ENCODE measurements at places on chromosomes 5 and 9.

DNA sequence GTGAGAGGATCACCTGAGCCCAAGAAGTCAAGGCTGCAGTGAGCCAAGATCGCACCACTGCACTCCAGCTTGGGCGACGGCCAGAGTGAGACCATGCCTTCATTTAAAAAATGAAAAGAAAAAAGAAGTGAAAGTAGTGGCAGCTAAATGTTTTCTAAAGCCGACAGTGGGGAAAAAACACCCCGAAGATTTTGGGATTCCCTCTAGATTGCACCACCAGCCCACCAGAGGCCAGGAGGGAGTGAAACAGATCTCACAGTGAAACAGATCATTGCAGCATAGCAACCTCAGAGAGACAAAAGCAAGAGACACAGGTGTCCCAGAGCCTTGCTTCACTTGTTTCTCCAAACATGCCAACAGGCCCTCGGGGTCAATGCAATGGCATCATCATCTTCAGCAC lies 156.8 kb downstream of the PAX5 start:
- DNase-seq = no peak

- no peak for DNase-seq
Observed at GRCh38 chr5:40165106-40165788, 514.5 kb upstream of the PTGER4 start.

GRCh38 chr5:137487600-137487999 lies 11.5 kb downstream of the SPOCK1 start:
- DNase-seq = no peak

GRCh38 chr5:94698197-94698596 lies 79.7 kb downstream of the SLF1 start:
- DNase-seq = no peak

DNA sequence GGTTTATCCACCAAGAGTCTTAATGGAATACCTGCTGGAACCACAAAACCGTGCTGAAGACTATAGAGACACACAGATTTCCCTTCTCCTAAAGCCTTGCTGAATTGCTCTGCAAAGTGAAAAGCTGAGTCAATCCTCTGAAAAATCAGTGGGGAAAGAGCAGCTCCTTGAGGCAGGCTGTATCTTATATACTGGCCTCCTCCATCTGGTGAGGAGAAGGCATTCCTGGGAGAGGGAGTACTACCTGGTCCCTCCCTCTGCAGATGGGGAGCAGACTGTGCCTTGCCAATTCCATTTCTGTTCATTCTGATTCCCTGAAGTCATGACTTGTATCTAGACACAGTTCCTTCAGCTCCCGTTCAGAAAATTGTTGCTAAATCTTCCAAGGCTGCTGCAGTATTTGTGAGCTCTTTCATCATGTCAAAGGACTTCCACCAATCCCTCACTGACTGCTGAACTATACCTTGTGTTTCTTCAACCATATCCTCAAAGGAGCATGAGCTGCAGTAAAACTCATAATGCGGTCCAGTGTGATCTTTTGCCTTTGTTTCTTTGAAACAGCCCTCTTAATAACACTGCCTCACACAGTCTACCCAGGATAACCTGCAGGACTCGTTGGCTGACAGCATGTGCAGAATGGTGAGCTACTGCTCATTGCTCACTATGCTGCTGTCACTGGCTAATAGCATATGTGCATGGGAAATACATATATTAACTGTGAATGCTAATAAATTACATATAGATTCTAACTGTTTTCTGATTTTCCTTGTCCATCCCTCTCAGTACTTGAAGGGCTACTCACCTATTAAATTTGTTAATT lies 84.5 kb downstream of the FOXD1 start:
- DNase-seq = no peak

DNA sequence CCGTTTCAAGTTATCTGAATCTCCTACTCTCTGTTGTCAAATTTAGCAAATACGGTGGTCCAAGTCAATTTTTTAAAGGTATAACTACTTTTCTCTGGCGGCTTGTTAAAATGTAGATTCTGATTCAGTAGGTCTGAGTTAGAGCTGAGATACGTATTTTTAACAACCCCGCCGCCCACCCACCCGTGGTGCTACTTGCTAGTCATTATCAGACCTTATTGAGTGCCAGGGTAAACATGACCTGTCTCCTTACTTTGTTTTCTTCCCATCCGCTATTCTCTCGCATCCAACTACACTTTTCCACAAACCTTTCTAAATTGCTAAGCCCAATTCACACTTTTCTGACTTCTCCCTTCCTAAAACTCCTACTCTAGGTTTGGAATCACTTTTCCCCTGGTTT lies 694 bp upstream of the PLAA start:
- no peak for DNase-seq

DNA sequence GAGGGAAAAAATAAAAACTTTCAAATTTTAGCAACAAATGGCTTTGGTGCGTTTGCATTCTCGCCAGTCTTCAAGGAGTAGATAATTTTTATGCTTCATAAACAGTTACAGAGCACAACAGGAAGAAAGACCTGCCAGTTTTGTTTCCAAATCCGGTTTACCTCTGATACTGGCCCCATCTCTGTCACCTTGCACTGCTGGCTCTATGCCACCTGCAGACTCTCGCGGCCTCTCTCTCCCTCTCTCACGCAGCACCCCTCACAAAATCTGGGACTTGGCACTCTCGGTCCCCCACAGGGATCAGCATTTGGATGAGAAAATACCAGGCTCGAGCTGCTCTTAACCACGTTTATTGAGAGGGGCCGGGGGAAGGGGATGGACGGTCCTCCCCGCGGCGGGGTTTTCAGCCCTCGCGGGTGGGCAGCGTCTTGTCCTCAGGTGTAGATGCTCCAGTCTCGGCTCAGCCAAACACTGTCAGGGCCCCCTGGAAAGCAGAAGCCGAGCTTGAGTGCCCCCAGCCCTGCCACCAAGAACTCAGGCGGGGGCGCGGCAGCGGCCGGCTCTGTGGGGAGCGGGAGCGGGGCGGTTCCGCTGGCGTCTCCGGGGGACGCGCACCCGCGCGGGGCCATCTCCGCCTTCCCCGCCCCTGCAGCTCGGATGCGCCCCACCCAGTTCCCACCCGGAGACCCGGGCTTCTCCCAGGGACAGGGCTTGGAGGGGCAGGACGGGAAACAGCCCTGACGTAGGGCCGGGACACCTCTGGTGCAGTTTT lies 1.3 kb downstream of the SCGB3A1 start:
- DNase-seq = no peak

DNA sequence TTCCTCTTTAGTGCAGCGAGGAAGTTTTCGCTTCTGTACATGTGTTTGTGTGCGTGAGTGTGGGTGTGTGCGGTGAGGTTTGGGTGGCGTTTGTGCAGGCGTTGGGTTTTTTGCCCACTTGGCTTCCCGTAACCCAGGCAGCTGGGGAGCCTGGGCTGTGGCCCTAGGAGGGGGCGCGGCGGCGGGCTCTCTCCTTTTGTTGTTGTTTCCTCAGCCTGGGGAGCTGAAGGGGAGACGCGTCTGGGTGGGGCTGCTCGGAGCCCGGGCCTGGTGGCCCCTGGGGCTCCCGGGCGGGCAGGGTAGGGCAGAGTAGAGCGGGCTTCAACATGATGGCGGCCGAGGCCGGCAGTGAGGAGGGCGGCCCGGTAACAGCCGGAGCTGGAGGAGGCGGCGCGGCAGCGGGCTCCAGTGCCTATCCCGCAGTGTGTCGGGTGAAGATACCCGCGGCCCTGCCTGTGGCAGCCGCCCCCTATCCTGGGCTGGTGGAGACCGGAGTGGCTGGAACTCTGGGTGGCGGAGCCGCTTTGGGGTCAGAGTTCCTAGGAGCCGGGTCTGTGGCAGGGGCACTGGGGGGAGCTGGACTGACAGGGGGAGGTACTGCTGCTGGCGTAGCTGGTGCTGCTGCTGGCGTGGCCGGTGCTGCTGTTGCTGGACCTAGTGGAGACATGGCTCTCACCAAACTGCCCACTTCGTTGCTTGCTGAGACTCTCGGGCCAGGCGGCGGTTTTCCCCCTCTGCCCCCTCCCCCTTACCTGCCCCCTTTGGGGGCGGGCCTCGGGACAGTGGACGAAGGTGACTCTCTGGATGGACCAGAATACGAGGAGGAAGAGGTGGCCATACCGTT lies 665 bp downstream of the RASA1 start:
- peak; percentile 47 for DNase-seq

GRCh38 chr5:60738461-60738860 lies 38.5 kb upstream of the DEPDC1B start:
- no peak for DNase-seq

DNA sequence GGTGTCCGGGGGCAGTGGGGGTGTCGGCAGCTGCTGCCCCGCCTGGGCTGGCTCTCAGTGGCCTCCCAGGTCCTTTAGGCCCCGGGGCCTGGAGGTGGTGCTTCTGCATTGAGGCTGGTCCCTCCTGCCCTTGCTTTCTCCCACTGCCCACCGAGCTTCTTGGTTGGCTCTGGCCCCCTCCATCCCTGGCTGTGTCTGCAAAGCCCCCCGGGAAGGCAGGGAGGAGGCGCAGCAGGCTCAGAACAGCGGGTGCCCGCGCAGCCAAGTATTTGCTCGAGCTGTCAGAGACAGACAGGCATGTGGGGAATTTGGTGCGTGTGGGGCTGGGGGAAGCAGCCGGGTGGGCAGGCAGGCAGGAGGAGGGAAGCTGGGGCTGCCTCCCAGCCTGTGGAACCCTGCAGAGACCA lies 11.5 kb downstream of the CXXC5 start:
- no peak for DNase-seq

GRCh38 chr5:69492391-69492922 lies at the start of gene OCLN:
TSS of gene OCLN (plus strand) at chr5:69492790. CDS start at chr5:69504245, 11,455 bp downstream.
- DNase-seq = no peak

DNA sequence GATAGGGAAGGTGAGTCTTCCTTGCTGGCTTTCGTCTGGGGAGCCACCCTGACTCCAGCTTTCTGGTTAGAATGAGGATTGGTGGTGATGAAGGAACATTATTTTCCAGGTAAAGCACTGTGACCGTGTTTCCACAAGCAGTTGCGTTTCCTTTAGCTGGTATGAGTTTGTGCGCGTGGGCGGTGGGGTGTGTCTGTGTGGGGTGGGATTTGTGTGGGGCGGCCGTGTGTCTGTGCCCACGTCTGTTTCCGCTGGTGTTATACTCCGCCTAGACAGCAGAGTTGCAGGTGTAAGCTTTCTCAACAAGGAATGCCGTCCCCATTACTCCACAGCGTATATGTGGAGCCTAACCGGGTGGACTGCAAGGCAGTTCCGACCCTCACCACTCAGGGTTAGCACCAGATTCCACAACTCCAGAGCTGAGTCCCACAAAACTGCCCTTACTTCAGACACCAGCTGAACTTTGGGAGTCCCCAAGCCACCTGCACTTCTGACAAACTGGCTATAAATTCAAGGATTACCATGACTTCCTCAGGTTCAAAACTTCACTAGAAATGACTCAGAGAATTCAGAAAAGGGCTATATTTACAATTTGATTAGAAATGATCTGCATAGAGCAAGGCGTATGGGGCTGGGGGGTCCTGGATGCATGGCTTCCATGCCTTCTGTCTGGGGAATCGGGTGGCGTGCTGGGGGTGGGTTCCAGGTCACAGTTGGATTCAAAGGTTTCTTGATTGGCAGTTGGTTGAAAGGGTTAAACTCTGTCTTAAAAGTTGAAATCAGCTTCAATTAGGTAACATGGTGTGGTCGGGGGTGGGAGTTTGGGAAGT lies 29.8 kb downstream of the PROP1 start:
- no peak for DNase-seq

- DNase-seq = no peak
Observed at GRCh38 chr9:6739218-6739617, 18.6 kb upstream of the KDM4C start.

DNA sequence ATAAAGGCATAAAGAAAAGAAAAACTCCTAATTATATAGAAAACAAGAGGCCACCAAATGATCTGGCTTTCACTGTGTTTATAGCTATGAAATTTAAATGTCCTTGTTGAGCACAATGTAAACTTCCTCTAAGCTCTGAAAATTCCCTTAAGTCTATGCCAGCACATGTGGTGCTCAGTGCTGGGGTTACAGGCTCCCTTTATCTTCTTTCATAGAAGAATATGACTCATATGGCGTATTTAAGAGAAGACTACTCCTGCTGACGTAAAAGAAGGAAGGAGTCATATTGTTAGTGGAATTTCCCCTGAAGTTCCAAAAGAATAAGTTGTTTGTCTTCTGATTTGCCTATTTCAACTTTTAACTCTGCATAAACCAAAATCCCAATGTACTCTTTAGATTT lies 30.4 kb downstream of the RNF145 start:
- no peak for DNase-seq

DNA sequence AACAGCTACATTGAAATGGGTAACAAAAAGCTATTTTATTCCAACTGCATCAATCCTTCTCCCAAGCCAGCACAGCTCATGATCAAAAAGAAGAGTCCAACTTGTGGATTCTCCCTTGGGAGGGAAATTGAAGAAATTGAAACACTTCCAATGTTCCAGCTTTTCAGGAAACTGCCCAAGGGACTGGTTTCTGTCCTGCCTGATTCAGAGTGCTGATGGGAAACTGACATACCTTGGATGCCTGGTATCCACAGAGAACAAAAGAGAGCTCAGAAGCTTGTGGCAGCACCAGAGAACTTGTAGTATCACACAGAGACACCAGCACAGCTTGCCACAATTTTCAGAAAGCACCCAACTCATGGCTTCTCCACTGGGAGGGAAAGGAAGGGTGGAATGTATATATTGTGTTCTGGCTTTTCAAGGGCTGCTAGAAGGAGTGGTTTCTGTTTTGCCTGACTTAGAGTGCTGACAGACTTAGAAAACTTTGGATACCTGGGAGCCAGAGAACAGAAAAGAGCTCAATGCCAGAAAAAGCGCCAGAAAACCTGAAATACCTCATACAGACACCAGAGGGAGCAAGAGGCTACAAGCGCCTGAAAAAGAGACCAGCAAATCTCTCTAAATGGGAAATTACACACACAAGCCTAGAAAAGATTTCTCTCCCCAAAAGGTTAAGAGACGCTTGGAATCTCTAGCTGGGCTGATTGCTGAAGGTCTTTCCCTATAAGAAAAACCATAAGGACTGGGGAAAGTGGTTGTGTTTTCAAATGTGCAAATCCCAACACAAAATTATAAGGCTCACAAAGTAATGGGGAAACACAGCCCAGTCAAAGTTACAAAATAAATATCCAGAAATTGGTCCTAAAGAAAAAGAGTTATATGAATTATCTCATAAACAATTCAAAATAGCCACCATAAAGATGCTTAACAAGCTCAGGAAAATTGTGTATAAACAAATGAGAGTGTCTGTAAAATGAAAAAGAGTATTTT lies 178.8 kb downstream of the SPOCK1 start:
- DNase-seq = no peak
